HFFc6 (cell line): ENCODE measurements at places on chromosomes 6 and 20.
A peak's percentile ranks its signal among the peaks of the same experiment; 100 is the strongest.

GRCh38 chr20:717832-718231, 42.2 kb upstream of the SCRT2 start:
- no peak for DNase-seq

DNA sequence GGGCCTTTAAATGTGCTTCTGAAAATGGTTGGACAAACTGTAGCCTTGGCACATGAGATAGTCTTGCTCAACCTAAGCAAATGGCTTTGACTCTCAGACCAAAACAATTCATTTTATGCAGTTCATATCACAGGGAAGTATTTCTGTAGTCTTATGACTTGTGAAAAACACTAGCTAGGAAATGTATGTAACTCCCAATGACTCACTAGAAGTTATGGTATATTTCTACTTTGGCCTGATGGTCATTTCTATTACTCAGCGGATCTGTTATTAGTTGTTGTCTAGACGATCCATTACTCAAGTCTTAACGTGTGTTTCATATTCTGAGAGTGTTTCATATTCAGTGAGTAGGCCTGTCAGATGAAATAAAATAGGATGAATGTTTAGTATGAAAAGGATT, 1333.5 kb downstream of the KHDRBS2 start:
- DNase-seq: no peak

DNA sequence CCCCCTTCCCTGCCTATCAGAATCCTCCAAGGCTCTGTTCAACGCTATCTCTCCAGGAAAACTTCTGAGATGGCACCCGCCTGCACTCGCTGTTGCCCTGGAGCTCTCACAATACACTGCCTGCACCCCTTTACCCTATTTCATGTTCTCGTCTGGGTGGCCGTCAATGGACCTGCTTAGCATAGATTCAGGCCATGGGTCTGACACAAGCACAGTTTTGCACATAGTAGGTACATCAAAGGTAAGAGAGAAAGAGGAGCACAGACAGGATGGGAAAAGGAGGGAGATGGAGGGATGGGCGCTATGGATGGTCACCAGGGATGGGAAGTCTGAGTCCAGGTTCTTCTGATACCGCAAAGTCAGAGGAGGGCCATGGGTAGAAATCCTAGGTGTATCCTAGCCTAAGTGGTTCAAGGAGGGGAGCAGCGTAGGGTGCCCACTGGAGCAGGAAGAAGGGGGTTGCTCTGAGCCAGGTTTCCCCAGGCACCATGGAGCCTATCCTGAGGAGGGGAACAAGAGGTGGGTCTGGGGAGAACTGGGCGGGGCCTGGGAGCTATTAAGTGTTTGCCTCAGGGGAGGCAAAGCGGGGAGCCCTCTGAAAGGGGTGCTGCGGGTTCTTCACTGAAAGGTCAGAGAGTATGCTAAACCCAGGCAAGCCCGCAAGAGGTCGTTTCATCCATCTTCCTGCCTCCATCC, 89.3 kb downstream of the MRPL14 start:
- no peak for DNase-seq

GRCh38 chr6:95545226-95545625, 32.1 kb upstream of the MANEA start:
- no peak for DNase-seq

DNA sequence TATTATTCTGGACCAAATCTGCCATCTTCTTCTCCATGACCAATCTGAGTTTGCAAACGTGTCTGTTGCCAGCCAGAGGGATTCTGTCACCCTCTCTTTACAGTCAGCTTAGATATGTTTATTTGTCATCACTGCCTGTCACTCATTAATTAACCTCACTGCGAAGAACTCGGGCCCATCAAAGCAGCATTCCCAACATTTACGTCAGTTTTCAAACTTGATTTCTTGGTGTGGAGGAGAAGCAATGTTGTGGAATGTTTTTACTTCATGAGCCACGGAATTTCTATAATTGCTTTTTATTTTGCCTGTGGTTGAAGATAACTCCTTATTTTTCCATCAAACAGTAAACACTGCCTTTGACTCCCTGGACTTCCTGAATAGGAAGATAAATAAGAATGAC, 91.8 kb upstream of the CNKSR3 start:
- DNase-seq: no peak

DNA sequence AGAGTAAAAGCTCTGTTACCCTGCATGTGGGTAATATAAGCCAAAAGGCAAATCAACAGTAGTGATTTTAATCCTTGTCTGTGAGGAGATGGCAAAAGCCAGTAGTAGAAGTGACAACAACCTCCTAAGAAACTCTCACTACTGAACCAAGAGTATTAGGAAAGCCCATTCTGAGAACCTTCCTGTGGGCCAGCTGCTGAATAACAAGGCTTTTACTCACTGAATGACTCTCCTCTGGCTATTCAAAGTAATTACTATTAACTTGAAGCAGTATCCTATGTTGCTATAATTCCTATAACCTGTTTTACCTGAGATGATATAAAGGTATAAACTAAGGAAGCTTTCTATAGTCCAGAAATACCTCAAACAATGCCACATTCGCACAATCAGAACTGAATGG, 55.1 kb downstream of the CHD6 start:
- no peak for DNase-seq

- peak; percentile 71 for DNase-seq
These were observed 7.0 kb downstream of the TMEM244 start for GRCh38 chr6:129853996-129854711.

DNA sequence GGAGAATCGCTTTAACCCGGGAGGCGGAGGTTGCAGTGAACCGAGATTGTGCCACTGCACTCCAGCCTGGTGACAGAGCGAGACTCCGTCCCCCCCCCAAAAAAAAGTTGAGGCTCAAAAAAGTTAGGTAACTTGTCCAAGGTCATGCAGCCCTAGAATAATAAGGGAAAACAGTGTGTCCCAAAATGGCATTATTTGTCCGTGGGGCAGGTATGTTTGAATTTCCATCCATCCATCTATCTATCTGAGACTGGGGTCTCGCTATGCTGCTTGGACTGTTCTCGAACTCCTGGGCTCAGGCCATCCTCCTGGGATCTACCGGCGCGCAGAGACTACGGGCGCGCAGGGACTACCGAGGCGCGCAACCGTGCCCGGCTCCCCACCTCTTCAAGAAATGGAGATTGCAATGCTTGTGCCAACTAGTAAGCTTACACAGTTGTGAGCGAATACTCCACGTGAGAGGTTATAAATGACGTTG, 374 bp upstream of the ABCC10 start:
- no peak for DNase-seq

DNA sequence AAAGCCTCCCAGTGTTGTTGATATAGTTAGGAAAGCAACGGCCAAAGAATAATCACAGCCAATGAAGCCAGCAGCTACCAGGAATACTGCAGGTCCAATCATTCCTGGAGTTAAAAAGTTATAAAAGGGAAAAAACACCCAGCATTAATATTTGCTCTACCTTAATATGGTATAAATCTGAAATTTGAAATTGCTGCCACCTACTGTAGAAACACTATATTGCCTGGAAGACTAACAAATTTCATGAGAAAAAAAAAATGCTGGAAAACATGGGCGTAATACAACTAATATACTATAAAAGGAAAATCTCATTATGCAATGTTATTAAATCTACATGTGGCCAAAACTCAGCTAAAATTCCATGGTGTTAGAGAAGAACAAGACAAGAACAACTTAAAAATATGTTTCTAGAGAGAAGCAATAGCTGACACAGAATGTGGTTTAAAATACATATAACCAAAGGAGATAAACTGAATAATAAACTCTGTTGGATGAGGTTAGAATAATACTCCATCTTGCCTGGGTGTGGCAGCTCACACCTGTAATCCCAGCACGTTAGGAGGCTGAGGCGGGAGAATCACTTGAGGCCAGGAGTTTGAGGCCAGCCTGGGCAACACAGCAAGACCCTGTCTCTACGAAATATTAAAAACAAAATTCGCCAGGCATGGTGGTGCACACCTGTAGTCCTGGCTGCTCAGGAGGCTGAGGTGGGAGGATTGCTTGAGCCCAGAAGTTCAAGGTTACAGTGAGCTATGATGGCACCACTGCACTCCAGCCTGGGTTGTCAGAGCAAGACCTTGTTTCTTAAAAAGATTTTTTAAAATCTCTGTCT, 43.1 kb downstream of the SLC17A5 start:
- peak; percentile 58 for DNase-seq

DNA sequence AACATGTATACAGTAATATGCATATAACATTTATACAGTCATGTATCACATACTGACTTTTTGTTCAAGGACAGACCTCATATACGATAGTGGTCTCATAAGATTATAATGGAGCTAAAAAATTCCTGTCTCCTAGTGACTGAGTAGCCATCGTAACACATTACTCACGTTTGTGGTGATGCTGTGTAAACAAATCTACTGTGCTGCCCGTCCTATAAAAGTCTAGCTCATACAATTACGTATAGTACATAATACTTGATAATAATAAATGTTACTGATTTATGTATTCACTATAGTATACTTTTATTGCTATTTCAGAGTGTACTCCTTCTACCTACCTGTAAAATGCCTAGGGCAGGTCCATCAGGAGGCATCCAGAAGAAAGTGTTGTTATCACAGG, 17.4 kb downstream of the SERAC1 start:
- peak; percentile 76 for DNase-seq

- DNase-seq: no peak
These were observed 97.6 kb downstream of the FIG4 start for GRCh38 chr6:109788687-109789086.

- no peak for DNase-seq
These were observed 35.1 kb downstream of the RRBP1 start for GRCh38 chr20:17646961-17647301.

DNA sequence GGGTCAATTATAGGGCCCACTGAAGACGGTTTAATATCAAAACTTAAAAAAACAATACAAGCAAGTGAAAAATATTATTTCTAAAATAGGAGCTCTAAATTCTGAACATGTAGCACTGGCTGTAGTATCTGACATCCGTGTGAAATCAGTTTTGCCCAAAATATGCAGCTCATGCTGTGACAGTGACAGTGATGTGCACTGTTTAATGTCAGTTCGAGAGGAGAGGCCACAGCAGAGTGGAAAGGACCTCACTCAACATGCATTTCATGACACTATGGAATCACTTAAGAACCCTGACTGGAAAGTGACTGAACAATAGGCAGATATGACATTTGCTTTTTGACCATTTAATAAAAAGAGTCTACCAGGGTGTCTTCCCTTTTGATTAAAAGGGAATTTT, 397.0 kb downstream of the FRK start:
- no peak for DNase-seq

- no peak for DNase-seq
These were observed 414.4 kb upstream of the MMS22L start for GRCh38 chr6:97697456-97697855.

- no peak for DNase-seq
These were observed 14.9 kb downstream of the CRISP2 start for GRCh38 chr6:49698478-49698877.
